ENCODE measurements at places on chromosomes 12 and 14.

DNA sequence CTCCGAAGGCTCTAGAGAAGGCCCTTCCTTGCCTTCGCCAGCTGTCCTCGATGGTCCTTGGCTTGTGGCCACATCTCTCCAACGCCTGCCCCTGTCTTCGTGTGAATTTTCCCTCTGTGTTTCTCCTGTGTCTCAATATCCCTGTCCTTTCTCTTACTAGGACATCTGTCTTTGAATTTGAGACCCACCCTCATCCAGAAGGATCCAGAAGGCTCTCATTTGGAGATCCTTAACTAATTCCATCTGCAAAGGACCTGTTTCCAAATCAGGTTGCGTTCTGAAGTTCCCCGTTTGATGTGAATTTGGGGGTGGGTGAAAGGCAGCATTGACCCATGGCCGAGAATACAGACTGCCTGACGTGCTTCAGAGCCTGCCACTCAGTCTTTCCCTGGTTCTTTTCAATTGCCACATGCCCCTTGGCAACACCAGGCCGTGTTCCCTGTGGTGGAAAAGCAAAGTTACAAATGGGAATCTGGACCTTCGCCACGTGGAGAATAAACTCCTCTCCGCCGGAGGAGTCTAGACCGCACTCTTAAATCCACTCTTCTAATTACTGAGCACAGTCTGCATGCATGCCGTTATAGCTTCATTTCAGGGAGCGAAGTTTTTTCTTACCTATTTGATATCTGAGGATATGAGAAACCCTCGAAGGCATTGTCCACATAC lies 158.8 kb downstream of the TMEM132C start:
- no peak for DNase-seq

GRCh38 chr14:41606282-41606531 lies 469 bp upstream of the LRFN5 start:
- DNase-seq: no peak

- DNase-seq: peak; percentile 16
Observed at GRCh38 chr12:118689793-118690192, 291.5 kb upstream of the SRRM4 start.

- no peak for DNase-seq
Observed at GRCh38 chr12:95116773-95117172, 43.4 kb upstream of the NR2C1 start.

DNA sequence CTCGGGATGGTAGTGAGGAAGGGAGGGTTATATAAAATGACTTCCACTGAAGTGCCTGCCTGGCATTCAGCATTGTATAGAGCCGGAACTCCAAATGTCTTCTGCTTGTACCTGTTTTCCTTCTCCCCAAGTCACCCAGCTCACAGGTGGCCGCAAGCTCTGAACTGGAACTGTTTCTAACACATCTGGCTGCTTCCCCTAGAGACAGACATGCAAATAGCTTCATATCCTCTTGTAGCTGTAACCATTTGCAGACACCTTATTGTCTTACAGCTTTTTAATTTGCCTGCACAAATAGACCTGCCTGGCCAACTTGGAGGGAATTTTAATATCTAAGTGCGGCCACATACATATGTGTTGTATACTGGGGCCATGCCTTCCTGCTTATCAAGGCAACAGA lies 126.0 kb downstream of the CHST11 start:
- peak; percentile 79 for DNase-seq

GRCh38 chr12:614411-614970 lies 48.8 kb downstream of the NINJ2 start:
- DNase-seq: peak; percentile 63
